ENCODE measurements at places on chromosomes 6 and 20. TPM values are rescaled to one million over a fixed set of nuclear protein-coding genes. Genes with fewer than 3 reads are reported as not detected.

FUT9 gene
- not detected for total RNA-seq

BPI gene
- not detected for total RNA-seq

GPRC6A gene
- not detected for total RNA-seq

CST4 gene
- 13.8 TPM for total RNA-seq

FLOT1 gene
- 160 TPM for total RNA-seq

MAP3K5 gene
- total RNA-seq, result 68.0 TPM

OXT gene
- total RNA-seq, result not detected

MAFB gene
- total RNA-seq, result 34.4 TPM

CRISP2 gene
- 0.39 TPM for total RNA-seq

OR14J1 gene
- total RNA-seq, result not detected

B3GAT2 gene
- not detected for total RNA-seq

FAM184A gene
- 19.3 TPM for total RNA-seq

TP53TG5 gene
- not detected for total RNA-seq

SRPK1 gene
- 54.7 TPM for total RNA-seq

PPP1R11 gene
- total RNA-seq, result 64.1 TPM

MLN gene
- not detected for total RNA-seq

CAPN11 gene
- total RNA-seq, result 1.7 TPM

HDGFL1 gene
- not detected for total RNA-seq

GRCh38 chr6:168155821-168156741, 77.1 kb upstream of the FRMD1 start:
- DNase-seq, result no peak

DNA sequence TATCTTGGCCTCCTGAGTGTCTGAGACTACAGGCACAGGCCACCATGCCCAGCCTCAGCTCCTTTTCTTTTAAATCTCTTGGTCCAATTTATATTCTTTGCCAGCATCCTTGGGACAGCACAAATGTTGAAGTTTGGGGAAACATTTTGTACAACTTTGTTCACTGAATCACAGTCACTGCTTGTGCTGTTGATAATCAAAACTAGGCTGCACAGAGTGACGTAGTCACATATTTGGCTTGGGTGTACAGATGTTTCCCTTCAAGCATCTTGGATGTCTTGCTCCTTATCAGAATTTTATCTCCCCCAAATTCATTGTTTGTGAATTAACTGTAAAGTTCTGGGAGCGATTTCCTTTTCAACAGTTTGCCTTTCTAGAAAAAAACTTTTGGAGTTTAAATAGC, 17.9 kb downstream of the CARMIL1 start:
- no peak for DNase-seq

DNA sequence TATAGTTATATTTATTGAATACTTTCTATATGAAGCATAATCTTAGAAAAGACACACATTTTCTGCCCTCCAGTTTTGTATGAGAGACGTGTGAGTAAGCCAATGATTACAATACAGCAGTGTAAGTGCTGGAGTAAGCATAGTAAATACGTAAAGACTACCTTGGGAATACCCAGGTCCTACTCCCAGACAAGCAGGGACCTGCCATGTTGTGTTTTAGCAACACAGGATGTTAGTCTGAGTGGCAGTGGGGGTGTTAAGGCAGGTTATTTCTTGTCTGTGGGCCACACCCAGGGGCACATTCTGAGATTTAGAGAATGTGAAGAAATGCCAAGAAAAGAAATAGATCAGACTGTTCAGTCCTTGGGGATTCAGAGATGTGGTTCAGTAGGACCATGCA, 34.3 kb upstream of the RNF144B start:
- no peak for DNase-seq

- no peak for DNase-seq
These were observed 517.4 kb upstream of the JARID2 start for GRCh38 chr6:14728396-14729024.

- DNase-seq, result no peak
These were observed 262.8 kb upstream of the MAP3K7 start for GRCh38 chr6:90849686-90850085.

- no peak for DNase-seq
These were observed 74.4 kb downstream of the TRAM2 start for GRCh38 chr6:52502306-52503029.

DNA sequence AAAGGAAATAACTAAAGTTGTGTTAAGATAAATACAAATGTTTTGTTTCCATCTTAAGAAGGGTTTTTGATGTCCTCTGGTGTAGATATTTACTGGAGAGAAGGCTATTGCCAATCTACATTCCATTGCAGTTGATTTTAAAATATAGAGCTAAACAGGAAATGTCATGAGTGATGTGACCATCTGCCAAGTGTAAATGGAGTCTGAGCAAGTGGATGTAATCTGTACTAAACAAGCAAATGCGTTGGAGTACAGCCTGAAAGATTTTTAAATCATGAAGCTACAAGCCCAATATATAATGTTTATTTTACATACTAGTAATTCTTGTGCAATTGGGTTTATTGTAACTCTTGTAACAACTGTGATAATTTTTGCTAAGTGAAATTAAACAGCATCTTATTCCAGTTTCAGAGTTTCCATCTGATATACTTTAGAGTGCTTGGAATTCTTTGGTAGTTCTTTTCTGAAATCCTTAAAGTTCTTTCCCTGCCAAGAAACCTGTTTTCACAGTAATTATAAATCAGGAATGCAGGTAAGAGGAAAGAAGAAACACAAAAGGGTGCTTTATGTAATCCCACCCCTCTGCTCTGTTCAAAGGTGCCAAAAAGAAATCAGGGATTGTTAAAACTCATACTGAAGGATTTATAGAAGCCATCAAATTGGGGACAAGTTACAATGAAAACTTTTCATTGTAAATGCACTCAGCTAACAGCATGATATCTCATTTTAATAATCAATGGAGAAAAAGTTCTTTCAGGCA, 47.2 kb upstream of the FLRT3 start:
- no peak for DNase-seq

DNA sequence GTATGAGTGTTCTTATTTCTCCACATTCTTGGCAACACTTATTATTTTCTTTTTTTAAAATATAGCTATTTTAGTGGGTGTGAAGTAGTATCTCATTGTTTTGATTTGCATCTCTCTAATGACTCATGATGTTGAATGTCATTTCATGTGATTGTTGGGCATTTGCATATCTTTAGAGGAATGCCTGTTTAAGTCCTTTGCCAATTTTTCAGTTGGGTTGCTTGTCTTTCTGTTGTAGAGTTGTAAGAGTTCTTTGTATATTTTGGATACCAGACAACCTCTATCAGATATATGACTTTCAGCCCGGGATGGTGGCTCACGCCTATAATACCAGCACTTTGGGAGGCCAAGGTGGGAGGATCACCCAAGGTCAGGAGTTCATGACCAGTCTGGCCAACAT, 5.1 kb upstream of the POPDC3 start:
- DNase-seq, result no peak

- DNase-seq, result no peak
These were observed 5.5 kb downstream of the POU3F2 start for GRCh38 chr6:98839781-98840361.

- DNase-seq, result no peak
These were observed 31.5 kb downstream of the PPP1R16B start for GRCh38 chr20:38836991-38837390.

- DNase-seq, result peak; percentile 9
These were observed 145.5 kb upstream of the STMND1 start for GRCh38 chr6:16956361-16956760.

GRCh38 chr6:20056350-20056992, 155.8 kb downstream of the MBOAT1 start:
- peak; percentile 56 for DNase-seq

DNA sequence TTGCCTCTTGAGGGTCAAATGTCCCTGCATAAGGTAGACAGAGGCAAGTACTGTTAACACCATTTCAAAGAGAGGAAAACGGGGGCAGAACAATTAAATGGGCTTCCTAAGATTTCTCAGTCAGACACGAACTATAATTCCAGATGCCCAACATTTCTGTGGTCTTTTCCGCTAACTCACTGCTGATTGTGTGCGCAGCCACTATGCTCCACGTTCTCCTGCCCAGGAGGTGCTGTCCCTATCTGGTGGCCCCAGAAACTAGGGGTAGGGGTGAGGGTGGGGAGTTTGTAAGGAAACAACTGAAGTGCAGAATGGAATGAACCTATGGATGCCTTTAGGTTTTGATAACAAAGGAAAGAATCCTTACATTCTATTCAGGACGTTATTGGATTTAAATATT, 86.1 kb upstream of the BACH2 start:
- DNase-seq, result no peak

- DNase-seq, result no peak
These were observed 116.6 kb upstream of the MAFB start for GRCh38 chr20:40805592-40805991.

GRCh38 chr6:30047220-30047619, 13.8 kb upstream of the POLR1H start:
- DNase-seq, result no peak

DNA sequence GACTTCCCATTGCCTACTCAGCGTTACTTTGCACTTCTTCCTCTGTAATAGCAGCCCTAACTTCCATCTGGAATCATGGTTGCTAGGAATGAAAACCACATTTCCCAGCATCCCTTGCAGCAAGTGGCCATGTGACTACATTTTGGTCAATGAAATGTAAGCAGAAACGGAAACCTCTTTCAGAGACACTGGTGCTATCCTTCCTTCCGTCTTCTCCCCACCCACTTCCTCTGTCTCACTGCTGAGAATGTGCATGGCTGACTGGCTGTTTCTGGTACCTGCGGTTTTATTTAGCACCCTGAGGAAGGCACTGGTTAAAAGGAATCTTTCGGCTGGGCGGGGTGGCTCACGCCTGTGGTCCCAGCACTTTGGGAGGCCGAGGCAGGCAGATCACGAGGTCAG, 107.4 kb downstream of the SCML4 start:
- no peak for DNase-seq

DNA sequence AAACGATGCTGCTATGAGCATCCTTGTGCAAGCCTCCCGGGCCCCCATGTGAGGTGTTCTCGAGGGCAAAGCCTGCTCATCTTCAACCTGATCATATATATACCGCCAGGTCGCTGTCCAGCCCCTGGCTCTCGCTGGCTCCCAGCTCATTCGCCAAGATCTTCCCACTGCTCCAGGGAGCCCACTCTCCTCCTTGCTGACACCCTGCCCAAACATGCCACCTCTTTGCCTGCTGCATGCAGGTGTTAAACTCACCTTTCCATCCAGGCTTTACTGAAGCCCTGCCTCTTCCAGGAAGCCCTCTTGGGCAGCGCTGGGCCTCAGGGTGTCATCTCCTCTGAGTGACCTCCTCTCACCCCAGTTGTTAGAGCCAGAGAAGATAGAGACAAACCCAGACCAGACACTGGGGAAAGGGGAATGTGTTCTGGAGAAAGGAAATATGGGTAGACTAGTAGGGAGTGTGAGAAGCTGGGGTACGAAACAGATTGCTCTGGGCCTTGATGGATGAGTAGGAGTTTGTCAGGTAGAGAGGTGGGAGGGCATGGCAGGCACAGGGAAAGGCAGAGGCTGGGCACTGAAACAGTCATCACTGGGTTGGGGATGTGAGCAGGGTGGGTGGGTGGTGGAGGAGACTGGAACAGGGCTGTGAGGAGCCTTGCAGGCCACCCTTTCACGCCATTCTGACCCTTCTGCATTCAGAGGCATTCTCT, 1.2 kb upstream of the DLGAP4 start:
- DNase-seq, result no peak

GRCh38 chr6:63440057-63440456, 120.3 kb upstream of the LGSN start:
- DNase-seq, result no peak

GRCh38 chr20:57708694-57709673, 831 bp downstream of the PMEPA1 start:
- peak; percentile 35 for DNase-seq

GRCh38 chr6:15254070-15254975, 8.5 kb downstream of the JARID2 start:
- peak; percentile 70 for DNase-seq

DNA sequence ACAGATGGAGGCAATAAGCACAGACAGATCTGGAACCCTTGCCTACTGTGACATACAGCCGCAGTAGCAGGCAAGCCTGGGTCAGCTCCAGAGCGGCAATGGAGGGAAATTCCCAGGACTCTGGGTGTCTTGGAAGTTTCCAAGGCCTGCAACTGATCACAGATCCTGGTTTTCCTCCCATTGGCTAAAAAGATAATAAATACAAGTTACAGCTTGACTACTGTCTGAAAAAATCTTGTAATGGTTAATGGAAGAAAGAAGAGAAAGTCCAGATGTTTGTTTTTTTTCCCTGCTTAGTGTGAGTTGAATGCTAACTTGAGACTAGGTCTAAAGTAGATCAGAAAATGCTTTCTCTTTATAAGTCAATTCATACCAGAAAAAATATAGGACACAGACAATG, 307.6 kb downstream of the ALDH8A1 start:
- DNase-seq, result no peak

GRCh38 chr6:104182811-104183210, 676.9 kb downstream of the HACE1 start:
- no peak for DNase-seq

DNA sequence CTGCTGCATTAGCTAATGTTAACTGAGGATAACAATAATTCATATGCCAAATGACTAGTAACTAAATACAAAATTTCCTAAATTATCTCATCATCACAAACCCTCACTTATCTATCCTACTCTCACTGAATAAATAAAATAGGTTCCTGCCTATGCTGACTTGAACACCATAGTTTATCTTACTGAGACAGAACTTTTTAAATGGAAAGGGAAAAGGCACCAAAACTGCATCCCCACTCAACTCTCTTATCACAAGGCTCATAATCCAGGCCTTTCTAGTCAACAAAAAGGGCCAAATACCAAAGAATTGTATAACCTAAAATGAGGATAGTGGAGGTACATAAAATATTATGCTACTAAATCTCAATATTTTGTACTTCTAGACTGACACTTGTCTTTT, 23.1 kb downstream of the OSTM1 start:
- no peak for DNase-seq

GRCh38 chr6:39441301-39441700, 118.8 kb upstream of the KCNK16 start:
- DNase-seq, result no peak

GRCh38 chr6:56187686-56188085, 59.7 kb downstream of the COL21A1 start:
- no peak for DNase-seq

GRCh38 chr6:14930366-14930989, 315.4 kb upstream of the JARID2 start:
- no peak for DNase-seq

- peak; percentile 55 for DNase-seq
These were observed 107.3 kb downstream of the FOXO3 start for GRCh38 chr6:108667993-108668392.

GRCh38 chr6:137271245-137272183, 52.3 kb upstream of the IFNGR1 start:
- DNase-seq, result no peak

GRCh38 chr20:57317789-57318371, 11.7 kb upstream of the SPO11 start:
- peak; percentile 63 for DNase-seq

GRCh38 chr6:32459781-32460424, 20.2 kb downstream of the HLA-DRA start:
- no peak for DNase-seq

- no peak for DNase-seq
These were observed 51.9 kb downstream of the DLL1 start for GRCh38 chr6:170238741-170239565.

GRCh38 chr6:106512048-106512967, 117.0 kb downstream of the RTN4IP1 start:
- peak; percentile 79 for DNase-seq

GRCh38 chr6:166989427-166990032, 9.7 kb upstream of the CEP43 start:
- no peak for DNase-seq

- DNase-seq, result no peak
These were observed 16.3 kb upstream of the ZDHHC14 start for GRCh38 chr6:157364705-157365104.

GRCh38 chr20:32159766-32160221, 47.7 kb downstream of the PLAGL2 start:
- DNase-seq, result no peak
